ENCODE measurements at places on chromosomes 4 and X.
A peak's percentile ranks its signal among the peaks of the same experiment; 100 is the strongest.

DNA sequence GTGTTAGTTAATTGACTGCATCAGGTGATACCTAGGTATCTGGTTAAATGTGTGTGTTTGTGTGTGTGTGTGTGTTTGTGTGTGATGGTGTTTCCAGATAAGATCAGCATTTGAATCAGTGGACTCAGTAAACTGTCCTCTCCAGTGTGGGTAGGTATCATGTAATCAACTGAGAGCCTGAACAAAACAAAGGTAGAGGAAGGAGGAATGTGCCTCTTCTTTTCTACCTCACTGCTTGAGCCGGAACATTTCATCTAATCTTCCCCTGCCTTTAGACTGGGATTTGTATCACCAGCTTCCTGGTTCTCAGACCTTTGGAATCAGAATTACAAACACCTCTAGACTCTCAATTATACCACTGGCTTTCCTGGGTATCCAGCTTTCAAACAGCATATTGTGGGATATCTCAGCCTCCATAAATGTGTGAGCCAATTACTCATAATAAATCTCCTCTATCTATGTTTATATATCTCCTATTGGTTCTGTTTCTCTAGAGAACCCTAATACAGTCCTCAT is 120.5 kb downstream of the TBCK start:
- no peak for DNase-seq

GRCh38 chr4:159239629-159240028 is 136.8 kb downstream of the RAPGEF2 start:
- DNase-seq: no peak

- DNase-seq: no peak
Observed at GRCh38 chr4:186831574-186831973, 107.9 kb upstream of the FAT1 start.

GRCh38 chr4:30461218-30461617 is 259.0 kb upstream of the PCDH7 start:
- DNase-seq: no peak

DNA sequence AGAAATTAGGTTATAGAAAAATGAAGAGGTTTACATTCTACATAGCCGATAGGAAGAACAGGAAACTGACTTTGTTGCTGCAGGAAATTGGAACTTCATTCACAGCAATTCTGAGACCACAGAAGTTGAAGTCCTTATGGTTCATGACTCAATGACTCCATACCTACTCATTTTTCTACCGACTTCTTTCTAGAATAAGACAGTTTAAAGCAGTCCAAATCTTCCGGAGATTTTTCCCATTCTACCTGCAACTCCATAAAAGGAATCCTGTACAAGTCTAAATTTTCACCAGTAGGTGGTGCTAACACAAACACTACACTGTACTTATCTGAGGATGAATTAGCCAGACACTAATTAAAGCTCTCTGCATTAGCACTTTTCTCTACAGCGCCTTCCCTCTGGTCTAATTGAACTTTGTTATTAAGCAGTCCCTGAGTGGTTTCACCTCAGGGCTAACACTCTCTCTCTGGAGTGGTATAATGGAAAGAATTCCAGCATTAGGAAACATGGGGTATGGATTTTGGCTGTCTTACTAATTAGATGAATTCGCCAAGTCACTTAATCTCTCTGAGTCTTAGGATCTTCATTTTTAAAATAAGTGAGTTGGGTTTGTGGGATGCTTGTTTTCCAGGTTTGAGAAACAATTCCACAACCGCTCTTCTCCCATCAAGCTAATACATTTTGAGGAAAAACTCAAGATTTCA is 167.9 kb downstream of the SMIM20 start:
- DNase-seq: peak; percentile 78

- DNase-seq: no peak
Observed at GRCh38 chrX:154365052-154365600, 9.3 kb downstream of the FLNA start.

DNA sequence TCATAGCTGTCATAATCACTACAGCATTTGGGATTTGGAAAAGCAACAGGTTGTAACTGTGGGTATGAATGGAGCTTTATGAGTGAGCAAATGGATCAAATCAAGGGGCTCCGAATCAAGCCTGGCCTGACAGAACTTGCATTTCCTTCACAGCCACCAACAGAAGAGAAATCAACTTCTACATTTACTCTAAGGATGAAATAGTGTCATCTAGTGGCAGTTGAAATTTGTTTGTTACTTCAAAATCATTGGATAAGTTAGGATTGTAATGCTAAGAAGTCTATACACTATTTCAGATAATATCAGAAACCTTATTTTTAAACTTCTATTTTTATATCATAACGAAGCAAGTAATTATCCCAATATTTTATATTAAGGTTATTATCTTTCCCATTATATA is 10.7 kb upstream of the WDR17 start:
- no peak for DNase-seq

DNA sequence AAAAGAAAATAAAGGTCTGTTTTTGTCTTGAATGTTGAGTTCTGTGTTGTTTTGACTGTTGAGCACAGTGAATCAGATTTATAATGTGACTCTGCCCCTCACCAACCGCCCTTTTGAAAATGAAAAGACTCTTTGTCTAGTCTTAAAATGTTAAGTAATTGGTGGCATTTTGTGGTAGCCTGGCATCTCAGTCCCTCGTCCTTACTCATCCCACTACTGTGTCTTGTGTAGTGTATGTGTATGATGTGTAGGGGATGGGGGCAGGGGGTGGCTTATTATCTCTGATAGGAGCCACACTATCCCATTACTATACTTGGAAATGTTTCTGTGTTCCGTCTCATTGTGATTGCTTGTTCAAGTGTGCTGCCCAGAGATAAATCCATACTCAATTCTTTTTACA is 12.2 kb downstream of the KLHL34 start:
- DNase-seq: peak; percentile 64

- no peak for DNase-seq
Observed at GRCh38 chr4:41921476-41921875, 13.8 kb upstream of the TMEM33 start.

DNA sequence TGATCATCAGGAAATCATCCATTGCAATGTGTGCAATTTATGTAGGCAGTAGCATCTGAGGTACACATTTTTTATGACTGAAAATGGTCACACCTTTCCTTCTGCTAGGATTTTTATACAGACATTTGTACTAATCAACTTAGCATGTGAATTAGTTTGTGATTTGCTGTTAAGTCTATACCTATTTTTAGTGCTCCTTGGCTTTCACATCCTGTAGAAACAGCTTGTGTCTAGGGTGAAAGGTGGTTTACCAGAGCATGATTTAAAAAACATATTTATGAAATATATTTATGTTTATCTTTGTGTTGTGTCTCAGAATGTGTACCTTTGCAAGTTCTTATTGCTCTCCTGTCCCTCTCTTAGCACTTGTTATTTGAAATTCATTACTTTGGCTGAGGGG is 916.0 kb downstream of the TECRL start:
- no peak for DNase-seq

DNA sequence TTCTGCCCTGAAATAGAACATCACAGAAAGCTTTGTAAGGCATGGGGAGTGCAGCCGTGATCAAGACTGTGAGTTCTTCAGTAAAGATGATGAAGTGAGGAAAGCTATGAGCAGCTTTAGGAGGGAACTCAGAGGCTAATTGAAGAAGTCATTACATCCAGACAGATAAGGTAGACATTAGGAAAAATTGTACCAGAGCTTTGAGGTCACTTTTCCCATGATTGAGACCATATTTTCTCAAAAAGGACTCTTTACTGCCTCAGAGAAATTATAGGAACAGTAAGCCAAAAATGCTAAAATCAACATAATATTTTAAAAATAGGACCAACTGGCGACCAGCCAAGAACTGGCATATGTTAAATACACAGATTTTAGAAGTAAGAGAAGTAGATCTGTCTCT is 11.2 kb downstream of the CHST7 start:
- no peak for DNase-seq

- no peak for DNase-seq
Observed at GRCh38 chrX:133346026-133346425, 69.3 kb downstream of the GPC4 start.
